ENCODE measurements at places on chromosomes 7 and 10.

DNA sequence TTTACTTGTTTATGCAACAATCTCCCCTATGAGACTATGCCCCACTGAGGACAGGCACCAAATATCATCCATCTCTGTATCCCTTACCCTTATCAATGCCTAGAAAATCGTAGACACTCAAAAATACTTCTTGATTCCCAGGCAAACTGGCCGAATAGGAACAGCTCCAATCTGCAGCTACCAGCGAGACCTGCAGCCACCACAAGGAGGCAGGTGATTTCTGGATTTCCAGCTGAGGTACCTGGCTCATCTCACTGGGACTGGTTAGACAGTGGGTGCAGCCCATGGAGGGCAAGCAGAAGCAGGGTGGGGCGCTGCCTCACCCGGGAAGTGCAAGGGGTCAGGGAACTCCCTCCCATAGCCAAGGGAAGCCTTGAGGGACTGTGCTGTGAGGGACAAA, 10.8 kb upstream of the PPP1R3C start:
- DNase-seq: no peak

- DNase-seq: no peak
These were observed 315.6 kb downstream of the LRRTM3 start for GRCh38 chr10:67241451-67241850.

- DNase-seq: no peak
These were observed 25.8 kb downstream of the SFTPD start for GRCh38 chr10:79923145-79923544.

- DNase-seq: no peak
These were observed 349.5 kb upstream of the ZMIZ1 start for GRCh38 chr10:78719276-78719675.

DNA sequence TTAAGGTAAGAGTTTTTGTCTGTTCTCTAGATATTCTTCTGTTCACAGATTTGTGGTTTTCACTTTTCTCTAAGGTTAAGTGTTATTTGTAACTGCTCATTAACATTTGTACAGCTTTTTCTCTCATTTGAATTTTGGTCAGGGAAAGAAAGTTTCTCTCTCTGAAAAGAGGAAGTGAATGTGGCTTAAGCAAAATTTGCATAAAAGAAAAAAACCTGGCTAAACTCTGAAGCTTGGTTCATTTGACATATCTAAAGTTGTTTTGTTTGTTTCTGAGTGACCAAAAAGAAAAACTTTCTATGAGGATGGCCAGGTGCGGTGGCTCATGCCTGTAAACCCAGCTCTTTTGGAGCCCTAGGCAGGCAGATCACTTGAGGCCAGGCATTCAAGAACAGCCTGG, 22.0 kb upstream of the SLC26A4 start:
- no peak for DNase-seq

DNA sequence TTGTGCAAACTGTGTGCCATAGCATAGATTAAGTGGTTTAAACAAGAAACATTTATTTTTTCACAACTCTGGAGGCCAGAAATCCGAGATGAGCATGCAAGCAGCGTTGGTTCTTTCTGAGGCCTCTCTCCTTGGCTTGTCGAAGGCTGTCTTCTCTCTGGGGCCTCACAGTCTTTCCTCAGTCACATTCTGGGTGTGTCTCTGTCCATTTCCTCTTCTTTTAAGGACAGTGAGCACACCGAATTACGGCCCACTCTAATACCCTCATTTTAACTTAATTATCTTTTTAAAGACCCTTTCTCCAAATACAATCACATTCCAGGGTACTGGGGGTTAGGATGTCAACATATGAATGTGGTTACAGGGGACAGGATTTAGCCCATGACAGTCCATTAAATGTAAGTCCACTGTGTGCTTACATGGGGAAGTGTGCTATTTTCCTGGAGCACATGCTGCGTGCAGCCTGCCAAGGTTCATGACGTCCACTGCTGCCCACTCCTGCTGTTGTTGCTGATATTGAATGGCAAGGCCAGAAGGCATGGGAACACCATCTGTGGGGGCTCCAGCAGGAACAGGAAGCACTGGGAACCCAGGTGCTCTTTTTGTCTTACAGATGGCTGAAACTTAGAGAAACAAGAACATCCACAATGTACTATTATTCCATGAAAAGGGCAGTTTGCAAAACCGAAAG, 365.5 kb downstream of the GALNT17 start:
- no peak for DNase-seq
